Thymus (tissue), 14 donors: ENCODE measurements at places on chromosomes 2 and 18.

GRCh38 chr2:233418761-233419546 is 64.7 kb downstream of the DGKD start:
- DNase-seq: no peak

DNA sequence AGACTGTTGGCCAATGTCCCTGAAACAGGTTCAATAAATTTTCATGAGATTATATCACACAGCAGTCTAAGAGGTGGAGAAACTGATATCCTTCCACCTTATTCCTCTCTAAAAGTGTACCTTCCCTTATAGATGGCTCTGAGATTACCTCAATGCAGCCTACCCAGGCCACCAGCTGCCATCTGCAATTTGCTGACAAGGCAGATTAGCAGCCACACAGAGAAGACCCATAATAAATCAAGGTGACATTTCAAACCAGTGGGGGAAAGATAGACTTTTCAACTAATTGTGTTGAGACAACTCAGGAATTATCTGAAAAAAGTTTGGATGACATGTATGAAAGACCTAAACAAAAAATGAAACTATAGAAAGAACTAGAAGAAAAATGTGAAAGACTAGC is 43.2 kb downstream of the ZBTB7C start:
- DNase-seq: no peak

DNA sequence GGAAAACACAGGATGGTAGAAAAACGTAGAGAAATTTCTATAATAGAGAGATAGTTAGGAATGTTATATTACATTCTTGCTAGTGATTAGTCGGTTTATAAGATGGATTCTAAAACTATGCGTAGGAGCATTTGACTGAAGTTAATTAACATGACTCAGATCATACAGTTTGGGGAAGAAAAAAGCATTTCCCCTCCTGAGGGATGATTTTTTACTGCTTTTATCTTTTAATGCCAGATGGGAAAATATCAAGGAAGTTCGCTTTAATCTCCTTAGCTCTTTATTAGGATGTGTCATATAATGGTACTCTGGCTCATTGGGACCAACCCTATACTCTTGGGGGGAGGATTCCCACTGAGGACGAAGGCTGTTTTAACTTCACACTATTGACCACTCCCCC is 502.1 kb downstream of the TGIF1 start:
- DNase-seq: no peak

- DNase-seq: no peak
Observed at GRCh38 chr2:68706637-68707036, 28.0 kb upstream of the ARHGAP25 start.

DNA sequence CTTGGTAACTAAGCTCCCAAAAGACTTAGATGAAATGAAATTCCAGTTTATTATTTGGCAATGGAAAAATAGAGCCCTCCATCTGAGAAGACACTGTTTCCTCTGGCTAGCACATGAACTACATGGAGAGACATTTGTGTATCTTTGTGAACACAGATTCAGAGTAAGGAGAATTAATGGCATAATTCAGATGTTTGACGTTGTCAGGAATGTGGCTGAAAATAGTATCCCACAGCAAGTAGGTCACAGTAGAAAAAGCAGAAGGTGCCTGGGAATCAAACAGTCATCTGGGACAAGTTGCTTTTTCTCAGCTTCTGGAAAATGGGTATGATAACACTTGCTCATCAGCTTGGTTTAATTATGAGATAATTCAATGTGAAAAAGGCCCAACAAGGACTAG is 288.6 kb downstream of the PTPRM start:
- no peak for DNase-seq

- no peak for DNase-seq
Observed at GRCh38 chr18:13703899-13704298, 22.5 kb downstream of the FAM210A start.

DNA sequence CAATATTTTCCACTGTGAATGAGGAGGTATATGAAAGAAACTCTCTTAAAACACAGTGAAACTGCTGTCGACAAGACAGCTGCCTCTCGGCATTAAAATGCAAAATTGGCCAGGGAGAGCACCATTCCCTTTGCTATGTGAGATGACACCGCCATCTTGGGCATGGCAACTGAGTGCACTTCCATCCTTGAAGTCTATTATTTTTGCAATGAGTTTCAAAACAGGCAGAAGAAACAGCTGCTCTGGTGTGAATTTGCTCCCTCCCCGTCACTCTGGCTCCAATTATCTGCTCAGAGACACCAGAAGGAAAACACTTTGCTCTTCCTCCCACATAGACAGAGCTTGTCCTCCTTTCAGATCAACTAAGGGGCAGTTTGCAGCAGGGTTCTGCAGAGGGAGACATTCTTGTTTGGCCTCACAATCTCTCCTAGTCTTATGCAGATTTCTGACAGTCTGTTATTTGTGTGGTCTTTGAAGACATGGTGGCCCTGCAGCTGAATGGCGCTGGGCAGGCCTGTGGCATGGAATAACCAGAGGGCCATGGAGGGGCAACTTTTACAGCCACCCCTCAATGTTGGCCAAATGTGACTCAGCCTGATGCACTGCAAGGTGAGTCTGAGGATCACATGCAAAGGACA is 48.6 kb upstream of the SEC11C start:
- no peak for DNase-seq

- no peak for DNase-seq
Observed at GRCh38 chr2:127045792-127046501, 61.0 kb downstream of the BIN1 start.

DNA sequence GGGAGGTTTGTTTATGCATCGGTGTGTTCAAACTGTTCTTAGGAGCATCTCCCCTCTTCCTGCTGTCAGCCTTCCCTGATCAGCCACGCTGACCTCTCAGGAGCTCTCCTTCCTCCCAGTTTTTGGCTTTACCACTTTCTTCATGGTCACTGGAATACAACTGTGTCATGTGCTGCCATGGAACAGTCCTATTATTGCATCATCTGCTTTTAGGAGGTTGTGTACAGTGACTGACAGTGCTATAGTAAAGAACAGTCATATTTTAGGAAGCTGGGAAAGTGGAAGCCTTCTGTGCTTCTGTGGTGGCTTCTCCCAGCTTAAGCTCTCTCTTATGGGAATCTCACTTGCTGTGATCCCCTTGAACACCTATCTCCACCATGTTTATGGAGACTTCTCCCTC is 165.5 kb downstream of the TPGS2 start:
- no peak for DNase-seq

DNA sequence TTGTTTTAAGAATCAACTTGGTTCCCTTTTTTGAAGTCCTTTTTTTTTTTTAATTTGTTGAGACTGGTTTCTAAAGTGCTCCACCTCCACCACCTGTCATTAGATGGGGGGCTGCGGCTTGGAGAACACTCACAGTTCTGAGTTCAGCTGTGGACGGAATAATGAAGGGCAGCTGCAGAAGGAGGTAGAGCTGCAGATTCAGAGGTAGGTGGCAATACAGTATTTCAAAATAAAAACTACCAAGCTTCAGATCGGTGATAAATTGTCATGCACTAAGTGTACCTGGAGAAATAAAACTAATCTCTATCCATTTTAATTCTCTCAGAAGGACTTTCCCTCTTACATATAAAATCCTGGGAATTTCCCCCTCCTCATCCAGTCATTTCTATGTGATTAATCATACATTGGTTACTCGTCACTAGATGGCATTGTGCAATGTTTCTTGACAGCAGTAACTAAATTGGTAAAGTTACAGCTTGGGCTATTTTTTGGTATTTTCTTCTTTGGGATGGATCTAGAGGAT is 81.1 kb upstream of the SLC39A10 start:
- no peak for DNase-seq

GRCh38 chr2:186036862-186037449 is 298.4 kb downstream of the FSIP2 start:
- no peak for DNase-seq

DNA sequence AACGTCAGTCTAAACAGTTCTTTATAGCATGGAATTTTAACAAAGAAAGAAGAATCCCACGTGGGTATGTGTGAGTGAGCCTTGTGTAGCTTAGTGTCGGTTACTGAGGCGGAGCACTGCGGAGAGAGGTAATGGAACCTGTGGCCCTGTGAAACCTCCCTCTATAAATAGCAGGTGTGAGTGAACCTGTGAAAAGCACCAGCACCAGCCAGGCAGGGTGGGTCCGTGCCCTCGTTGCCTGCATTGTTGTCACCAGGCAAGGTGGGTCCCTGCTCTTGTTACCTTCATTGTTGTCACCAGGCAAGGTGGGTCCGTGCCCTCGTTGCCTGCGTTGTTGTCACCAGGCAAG is 4.7 kb downstream of the CTDP1 start:
- DNase-seq: no peak

DNA sequence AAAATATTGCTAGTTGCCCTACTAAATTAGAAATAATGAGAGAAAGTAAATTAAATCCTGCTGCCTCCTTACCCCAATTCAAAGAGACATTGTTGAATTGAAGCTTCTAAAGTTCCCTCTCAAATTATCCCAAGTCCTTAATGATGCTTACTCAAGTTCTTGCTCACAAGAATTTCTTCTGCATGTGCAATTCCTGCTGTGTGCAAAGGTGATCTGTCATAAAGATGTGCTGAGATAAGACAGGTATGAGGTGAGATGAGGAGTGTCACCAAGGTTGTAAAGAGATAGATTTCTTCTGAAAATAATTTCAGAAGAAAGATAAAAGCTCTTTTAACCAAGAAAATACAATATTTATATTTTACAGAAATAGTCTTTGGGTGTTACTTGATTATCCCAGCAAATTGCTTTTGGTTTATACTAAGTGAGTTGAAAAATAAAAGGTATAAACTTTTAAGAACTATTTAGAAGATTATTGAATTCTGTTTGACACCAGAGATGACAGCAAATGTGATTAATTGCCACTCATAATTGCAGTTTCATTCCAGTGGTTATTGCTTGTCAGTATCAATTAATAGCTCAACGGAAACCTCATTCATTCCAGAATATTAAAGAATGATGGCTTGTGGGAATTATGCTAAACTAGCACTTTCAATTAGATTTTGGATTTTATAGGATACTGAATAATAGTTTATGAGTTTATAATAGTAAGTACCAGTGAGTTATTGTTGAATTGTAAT is 674.3 kb downstream of the STK39 start:
- DNase-seq: no peak

- no peak for DNase-seq
Observed at GRCh38 chr18:52636536-52636935, 296.5 kb downstream of the DCC start.

GRCh38 chr2:105100046-105100840 is 62.4 kb downstream of the MRPS9 start:
- DNase-seq: no peak

- DNase-seq: no peak
Observed at GRCh38 chr2:41495050-41495449, 552.8 kb upstream of the PKDCC start.

DNA sequence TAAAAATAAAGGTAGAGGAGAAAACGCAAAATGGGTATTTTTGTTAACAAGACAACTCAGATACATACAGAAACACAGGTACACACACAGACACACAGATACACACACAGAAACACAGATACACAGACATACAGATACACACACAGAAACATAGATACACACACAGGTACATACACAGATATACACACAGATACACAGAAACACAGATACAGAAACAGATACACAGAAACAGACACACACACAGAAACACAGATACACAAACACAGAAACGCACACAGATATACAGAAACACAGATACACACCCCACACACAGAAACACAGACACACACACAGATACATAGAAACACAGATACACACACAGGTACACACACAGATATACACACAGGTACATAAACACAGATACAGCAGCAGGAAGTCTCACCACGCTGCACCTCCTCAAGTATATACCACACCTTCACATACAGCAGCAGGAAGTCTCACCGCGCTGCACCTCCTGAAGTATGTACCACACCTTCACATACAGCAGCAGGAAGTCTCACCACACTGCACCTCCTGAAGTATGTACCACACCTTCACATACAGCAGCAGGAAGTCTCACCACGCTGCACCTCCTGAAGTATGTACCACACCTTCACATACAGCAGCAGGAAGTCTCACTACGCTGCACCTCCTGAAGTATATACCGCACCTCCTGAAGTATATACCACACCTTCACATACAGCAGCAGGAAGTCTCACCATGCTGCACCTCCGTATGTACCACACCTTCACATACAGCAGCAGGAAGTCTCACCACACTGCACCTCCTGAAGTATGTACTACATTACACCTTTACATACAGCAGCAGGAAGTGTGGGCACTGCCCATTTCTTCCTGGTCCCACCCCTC is 250.5 kb downstream of the HDAC4 start:
- DNase-seq: no peak

DNA sequence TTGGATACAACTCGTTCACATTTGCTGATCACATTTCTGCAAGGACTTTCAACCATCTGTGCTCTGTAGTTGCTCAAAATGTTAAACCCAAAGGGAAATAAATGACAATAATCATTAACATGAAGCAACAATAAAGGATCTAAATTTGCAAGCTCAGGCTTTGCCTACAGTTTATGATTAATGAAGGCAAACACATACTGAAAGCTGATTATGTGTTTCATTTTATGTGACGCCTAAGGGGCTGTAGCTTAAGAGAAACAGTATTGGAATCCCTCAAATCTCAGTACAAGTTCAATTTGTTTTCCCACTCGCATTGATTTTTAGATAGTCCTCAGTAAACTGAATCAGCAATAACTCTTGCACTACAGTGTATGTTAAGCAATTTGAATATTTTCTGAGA is 160.3 kb upstream of the FSIP2 start:
- no peak for DNase-seq

- no peak for DNase-seq
Observed at GRCh38 chr2:101983486-101983885, 8.3 kb upstream of the IL1R2 start.

DNA sequence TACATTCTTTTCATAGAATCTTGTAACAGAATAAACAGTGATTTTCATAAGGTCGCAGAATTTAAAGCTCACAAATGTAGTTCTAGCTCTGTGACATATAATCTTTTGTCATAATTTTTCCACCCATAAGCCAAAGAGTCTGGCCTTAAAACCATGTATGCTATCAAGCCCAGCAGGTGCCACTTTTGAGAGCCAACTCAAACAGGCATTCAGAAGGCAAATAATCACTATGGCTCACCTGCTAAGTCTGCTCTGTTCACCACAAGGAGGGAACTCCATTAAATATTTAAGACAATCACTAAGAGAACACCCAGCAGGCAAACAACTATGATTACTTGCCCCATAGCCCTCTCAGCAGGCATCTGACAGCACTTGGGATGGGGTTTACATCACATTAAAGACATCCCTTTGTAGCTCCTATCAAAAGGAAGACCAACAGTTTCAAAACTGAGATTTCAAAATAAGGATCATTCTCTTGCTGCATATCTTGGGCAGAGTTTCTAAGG is 241.6 kb downstream of the PDE11A start:
- DNase-seq: no peak
